Spinal cord (tissue), 10 donors: ENCODE measurements at places on chromosomes 6 and 20. TPM values are rescaled to one million over a fixed set of nuclear protein-coding genes. Genes with fewer than 3 reads are reported as not detected.
A peak's percentile ranks its signal among the peaks of the same experiment; 100 is the strongest.

PLEKHG1 gene
- total RNA-seq: 34.4 TPM

WFDC5 gene
- total RNA-seq: 0.28 TPM

TRIM40 gene
- total RNA-seq: 0.17 TPM

SCP2D1 gene
- total RNA-seq: not detected

NHLRC1 gene
- total RNA-seq: 3.5 TPM

MRPS10 gene
- total RNA-seq: 28.8 TPM

IL17F gene
- not detected for total RNA-seq

CST2 gene
- total RNA-seq: not detected

ADAM33 gene
- 45.9 TPM for total RNA-seq

CLIC5 gene
- total RNA-seq: 2.7 TPM

SLC22A23 gene
- 31.5 TPM for total RNA-seq

SIRPB1 gene
- not detected for total RNA-seq

PPARD gene
- 4.9 TPM for total RNA-seq

- no peaks in the 10 kb centered on the region for H3K36me3 ChIP-seq
- H3K27me3 ChIP-seq: no peaks in the 10 kb centered on the region
- H3K4me1 ChIP-seq: peaks cover 29% of the 10 kb centered on the region
- H3K27ac ChIP-seq: peak overlapping the region; percentile 57
- DNase-seq: no peak
Observed at GRCh38 chr6:3457710-3458602, 1.1 kb upstream of the SLC22A23 start.

DNA sequence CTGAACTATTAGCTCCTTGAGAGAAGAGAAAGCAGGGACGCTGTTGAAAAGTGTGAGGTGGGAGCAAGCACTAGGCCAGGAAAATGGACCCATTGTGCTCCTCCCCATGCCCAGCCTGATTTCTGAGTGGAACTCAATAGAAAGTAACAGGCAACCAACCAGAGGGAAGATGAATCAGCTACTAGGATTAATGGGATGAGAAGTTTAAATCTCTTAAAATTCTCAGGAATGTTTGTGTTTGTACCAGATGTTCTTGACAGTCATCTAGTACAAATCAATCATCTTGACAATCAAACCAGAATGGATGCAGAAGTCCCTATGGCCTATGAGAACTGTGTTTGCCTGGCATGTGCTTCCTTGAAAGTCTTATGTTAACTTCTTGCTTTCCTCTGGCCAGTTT lies 48.9 kb downstream of the HDDC2 start:
- H3K4me1 ChIP-seq: no peaks in the 10 kb centered on the region
- no peaks in the 10 kb centered on the region for H3K27me3 ChIP-seq
- H3K27ac ChIP-seq: no peak overlapping the region
- H3K36me3 ChIP-seq: no peaks in the 10 kb centered on the region
- no peak overlapping the region for H3K4me3 ChIP-seq

DNA sequence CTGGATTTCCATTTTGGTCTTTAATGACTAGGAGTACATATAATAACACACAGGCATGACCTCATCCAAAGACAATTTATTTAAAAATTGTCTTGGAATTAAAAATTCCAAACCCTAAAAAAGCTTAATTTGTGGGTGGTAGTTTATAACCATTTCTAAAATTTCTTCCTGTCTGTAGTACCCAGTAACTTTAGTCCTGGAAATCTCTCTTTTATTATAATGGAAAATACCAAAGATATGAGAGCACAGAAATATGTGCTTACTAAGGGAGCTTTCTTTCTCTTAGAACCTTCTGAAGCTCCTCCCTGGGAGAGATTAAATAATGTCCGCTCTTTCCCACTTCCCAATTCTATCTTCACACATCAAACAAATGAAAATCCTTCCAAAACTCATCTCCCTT lies 70.5 kb upstream of the PRL start:
- no peak overlapping the region for H3K27ac ChIP-seq
- no peaks in the 10 kb centered on the region for H3K36me3 ChIP-seq
- H3K4me3 ChIP-seq: no peak overlapping the region
- H3K27me3 ChIP-seq: no peaks in the 10 kb centered on the region
- H3K4me1 ChIP-seq: no peaks in the 10 kb centered on the region

DNA sequence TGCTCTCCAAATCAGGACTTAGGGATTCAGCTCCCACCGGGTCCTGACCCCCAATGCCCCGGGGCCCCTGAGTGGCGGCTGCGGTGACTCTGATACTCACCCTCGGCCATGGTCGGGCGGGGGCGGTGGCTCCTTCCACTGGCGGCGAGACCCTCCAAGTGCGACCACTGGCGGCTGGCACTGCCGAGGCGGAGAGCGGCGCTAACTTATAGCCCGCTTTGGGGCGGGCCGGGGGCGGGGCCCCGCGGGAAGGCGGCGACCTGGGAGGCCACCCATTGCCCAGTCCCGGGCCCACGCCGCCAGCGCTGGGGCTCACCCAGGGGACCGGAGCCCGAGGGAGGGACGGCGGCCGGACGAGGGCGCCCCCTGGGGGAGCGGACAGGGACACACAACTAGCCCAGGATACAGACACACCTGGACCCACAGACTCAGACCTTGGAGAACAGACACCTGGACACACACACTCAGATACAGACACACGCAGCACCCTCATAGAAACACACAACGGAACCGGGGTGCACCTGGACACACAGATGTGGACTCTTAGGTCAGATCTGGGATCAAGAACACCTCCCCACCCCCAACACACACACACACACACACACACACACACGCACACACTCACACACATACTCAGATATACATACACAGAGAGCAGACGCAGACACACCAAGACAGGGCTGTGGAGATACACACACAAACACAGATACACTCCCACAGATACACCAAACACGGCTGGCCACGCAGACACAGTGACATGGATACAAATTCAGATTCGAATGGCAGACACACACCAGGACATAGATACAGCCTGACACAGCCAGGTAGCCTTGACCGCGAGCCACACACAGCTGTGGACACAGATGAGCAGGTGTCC lies at the start of gene TGM2:
TGM2 (minus strand) TSS at position 182 of the 877 bp plus-strand sequence; CDS start at position 110, 72 bp downstream.
- H3K36me3 ChIP-seq: no peaks in the 10 kb centered on the region
- peaks cover 7% of the 10 kb centered on the region for H3K27me3 ChIP-seq
- H3K4me1 ChIP-seq: peaks cover 15% of the 10 kb centered on the region
- H3K4me3 ChIP-seq: peak within 1 kb of the TSS; percentile 14

DNA sequence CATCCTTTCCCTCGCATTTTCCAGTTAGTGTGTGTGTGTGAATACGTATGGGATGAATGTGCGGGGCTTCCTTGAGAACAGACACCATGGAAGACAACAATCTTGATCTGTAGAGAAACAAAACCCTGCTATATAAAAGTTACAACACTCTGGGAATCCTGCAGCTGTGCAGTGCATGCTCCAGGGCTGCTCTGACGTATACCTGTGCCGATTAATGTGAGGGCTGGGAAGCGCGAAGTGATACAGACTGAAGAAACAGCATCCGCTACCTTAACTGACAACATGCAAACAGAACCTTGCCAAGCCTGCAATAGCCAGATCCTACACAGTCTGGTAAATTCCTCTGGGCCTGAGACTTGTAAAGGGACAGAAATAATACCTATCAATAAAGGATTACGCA lies 31.6 kb upstream of the MTRF1L start:
- H3K27ac ChIP-seq: no peak overlapping the region
- no peaks in the 10 kb centered on the region for H3K4me1 ChIP-seq
- no peaks in the 10 kb centered on the region for H3K27me3 ChIP-seq

- H3K4me3 ChIP-seq: no peak overlapping the region
- peaks cover under 1% of the 10 kb centered on the region for H3K4me1 ChIP-seq
- H3K27ac ChIP-seq: no peak overlapping the region
- DNase-seq: no peak
Observed at GRCh38 chr6:16810411-16810810, 49.2 kb upstream of the ATXN1 start.

DNA sequence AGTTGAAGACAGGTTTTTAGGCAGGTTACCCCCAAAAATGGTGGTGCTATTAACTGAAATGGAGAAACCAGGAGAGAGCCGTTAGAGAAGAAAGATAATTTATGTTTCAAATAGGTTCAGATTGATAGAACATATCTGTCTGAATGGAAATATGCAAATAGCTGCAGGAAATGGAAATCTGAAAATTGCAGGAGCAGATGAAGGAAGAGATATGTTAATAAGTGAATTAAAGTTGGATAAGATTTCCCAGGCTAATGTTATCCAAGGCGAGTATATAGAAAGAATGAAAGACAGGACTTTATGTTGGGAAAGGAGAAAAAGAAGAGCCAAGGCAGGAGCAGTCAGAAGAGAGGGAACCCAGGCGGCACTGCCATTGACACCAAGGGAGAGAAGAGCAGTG lies 365.6 kb downstream of the ARHGAP18 start:
- H3K27ac ChIP-seq: no peak overlapping the region
- DNase-seq: no peak
- H3K27me3 ChIP-seq: no peaks in the 10 kb centered on the region
- no peaks in the 10 kb centered on the region for H3K36me3 ChIP-seq
- H3K4me1 ChIP-seq: no peaks in the 10 kb centered on the region
- no peak overlapping the region for H3K4me3 ChIP-seq

DNA sequence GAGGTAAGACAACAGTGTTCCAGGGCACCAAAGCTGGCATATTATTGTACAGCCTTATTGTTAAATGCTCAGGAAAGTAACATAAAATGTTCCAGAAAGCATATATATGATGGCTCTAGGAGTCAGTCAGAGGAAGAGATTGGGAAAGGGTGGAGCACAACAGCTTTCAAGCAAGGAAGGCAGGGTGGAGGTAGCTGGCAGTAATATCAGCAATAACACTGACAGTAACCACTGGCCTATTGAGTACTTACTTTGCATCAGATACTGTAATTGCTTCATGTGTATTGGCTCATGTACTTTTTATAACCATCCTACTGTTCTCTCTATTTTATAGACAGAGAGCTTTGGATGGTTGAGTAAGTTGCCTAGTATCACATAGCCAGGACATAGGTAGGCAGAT lies 830.2 kb downstream of the DHX35 start:
- H3K27me3 ChIP-seq: no peaks in the 10 kb centered on the region
- DNase-seq: no peak

GRCh38 chr20:38872036-38872435 lies 54.2 kb upstream of the FAM83D start:
- H3K36me3 ChIP-seq: no peaks in the 10 kb centered on the region
- H3K27me3 ChIP-seq: no peaks in the 10 kb centered on the region
- H3K27ac ChIP-seq: no peak overlapping the region
- no peak overlapping the region for H3K4me3 ChIP-seq

DNA sequence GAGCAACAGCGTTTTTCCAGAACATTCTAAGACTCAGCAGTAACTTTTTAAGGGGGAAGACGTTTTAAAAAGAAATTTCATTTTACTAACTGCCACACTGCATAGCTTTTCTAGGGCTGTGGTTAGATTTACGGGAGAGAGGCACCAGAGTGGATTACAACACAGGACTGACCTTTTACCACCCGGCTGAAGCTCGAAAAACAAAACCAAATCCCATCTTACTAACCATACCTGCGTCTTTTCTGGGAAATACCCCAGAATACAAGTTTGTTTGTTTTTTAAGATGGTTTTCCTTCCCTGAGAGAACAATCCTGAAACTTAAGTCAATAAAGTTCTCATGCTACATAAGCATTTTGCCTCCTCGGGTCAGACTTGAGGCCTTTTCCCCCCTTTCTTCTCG lies 209.3 kb upstream of the SOX4 start:
- no peak for DNase-seq
- no peak overlapping the region for H3K27ac ChIP-seq
- H3K36me3 ChIP-seq: no peaks in the 10 kb centered on the region
- H3K4me3 ChIP-seq: no peak overlapping the region
- no peaks in the 10 kb centered on the region for H3K4me1 ChIP-seq

- H3K27me3 ChIP-seq: no peaks in the 10 kb centered on the region
- H3K4me1 ChIP-seq: no peaks in the 10 kb centered on the region
Observed at GRCh38 chr20:10769700-10770099, 95.9 kb upstream of the JAG1 start.

DNA sequence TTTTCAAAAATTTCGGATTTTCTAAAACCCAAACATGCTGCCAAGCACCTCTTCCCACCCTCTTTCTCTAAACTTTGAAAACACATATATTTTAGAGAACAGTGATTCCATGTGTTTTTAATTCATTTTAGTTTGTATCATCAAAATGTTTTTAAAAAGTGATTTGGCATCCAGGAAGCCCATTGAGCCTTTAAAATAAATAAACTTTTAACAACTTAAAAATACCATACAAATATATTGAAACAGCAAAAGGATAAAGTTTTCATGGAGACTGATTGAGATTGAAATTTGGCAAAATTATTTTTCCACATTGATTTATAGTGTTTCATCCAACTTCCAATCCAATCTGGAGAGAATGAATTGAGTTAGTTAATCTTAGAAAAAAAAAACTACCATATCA lies 374.7 kb downstream of the CD109 start:
- no peaks in the 10 kb centered on the region for H3K36me3 ChIP-seq
- DNase-seq: no peak
- no peak overlapping the region for H3K27ac ChIP-seq
- H3K4me1 ChIP-seq: no peaks in the 10 kb centered on the region
- no peak overlapping the region for H3K4me3 ChIP-seq

DNA sequence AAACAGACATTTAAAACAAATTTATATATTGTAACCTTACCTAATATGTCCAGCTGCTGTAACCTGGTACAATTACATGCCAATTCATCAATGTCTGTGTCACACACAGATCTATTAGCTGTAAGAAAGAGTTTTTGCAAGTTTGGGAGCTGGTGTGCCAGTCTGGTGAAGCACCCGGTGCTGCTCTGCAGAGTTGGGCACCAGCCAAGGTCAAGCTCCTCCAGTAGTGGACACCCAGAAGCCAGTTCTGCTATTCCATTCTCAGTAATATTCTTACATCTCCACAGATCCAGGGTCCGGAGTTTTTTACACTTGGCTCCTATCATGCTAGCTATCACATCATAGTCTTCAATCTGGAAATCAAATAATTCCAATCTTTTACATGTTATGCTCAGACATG lies 41.0 kb downstream of the POU3F2 start:
- H3K27me3 ChIP-seq: no peaks in the 10 kb centered on the region
- H3K36me3 ChIP-seq: peaks cover 2% of the 10 kb centered on the region
- no peak overlapping the region for H3K27ac ChIP-seq
- DNase-seq: no peak
- no peak overlapping the region for H3K4me3 ChIP-seq

- no peaks in the 10 kb centered on the region for H3K36me3 ChIP-seq
- H3K27me3 ChIP-seq: no peaks in the 10 kb centered on the region
- no peak overlapping the region for H3K4me3 ChIP-seq
Observed at GRCh38 chr20:695165-695866, 19.7 kb upstream of the SCRT2 start.

DNA sequence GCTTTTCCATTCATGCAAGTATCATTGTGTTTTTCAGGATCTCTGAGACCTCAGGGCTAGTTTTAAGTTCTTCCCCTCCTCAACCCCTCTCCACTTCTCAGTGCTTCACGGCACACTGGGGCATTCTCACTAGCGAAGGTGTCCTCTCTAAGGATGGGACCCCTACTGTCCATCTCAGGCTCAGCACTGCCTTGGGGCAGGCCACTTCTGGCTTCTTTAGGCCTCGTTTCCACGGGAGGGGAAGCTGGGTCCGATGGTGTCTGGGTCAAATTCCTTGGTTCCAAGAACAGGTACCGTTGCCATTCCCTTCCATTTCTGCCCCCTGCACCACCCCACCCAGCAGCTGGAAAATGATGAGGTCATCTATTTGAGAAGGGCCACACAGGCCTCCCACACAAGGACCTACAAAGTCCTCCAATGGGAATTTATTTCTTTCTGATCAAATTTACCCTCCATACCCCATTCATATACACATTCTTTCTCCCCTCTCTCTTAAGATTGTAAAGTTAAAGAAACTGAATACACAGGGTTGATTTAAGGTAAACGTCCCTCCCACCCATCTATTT lies 17.2 kb downstream of the GNAS start:
- no peaks in the 10 kb centered on the region for H3K27me3 ChIP-seq
- H3K4me1 ChIP-seq: peaks cover 6% of the 10 kb centered on the region
- H3K4me3 ChIP-seq: no peak overlapping the region
- no peaks in the 10 kb centered on the region for H3K36me3 ChIP-seq
- no peak for DNase-seq

- H3K27ac ChIP-seq: no peak overlapping the region
- no peak overlapping the region for H3K4me3 ChIP-seq
- no peaks in the 10 kb centered on the region for H3K4me1 ChIP-seq
- H3K27me3 ChIP-seq: no peaks in the 10 kb centered on the region
Observed at GRCh38 chr6:116847227-116847626, 18.3 kb upstream of the GPRC6A start.
